Stimulated activated CD4-positive, alpha-beta T cell treated with anti-CD3 and anti-CD28 coated beads, Interleukin-1b, Interleukin-23, amount 100 ng/mL, for 1 hour (primary cell): ENCODE measurements at places on chromosomes 7 and 10.

GRCh38 chr7:85215098-85215497, 28.2 kb upstream of the SEMA3D start:
- no peak for DNase-seq

GRCh38 chr7:47066976-47067614, 514.8 kb downstream of the TNS3 start:
- no peak for DNase-seq

DNA sequence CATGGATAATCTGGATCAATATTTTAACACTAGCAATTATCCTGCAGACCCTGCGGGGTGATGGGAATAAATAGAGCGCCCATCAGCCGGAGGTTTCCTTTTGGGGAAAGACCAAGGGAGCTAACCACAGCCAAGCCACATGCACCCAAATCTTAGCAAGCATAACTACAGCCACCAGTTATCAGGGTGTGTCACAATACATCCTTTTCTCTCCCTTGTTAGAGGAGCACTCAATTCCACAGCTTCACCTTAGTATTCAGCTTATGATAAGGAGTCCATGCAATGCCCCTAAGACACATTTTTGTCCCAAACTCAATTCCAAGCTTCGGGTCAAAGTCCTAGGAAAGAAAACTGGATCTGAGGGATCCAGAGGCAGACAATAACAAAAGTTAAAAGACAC, 15.9 kb downstream of the TOMM7 start:
- DNase-seq = no peak

GRCh38 chr7:128168667-128169210, 72.3 kb upstream of the LEP start:
- DNase-seq = no peak

DNA sequence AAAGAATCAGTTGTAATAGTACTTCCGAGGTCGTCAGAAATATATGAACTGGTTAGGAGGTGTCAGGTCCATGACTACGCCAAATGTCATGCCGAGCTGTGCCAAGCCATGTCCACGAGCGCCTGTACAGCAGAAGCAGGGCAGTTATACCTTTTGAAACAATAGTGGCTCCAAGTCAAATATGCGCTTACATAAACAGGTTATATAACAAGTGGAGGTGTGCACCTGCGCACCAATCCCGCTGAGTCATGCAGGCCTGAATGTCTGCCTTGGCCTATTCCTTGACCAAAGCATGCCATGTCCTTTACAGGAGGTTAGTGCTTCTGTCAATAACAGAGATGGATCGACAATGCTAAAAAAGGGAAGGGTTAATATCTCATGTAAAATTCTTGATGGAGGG, 21.3 kb upstream of the TRUB1 start:
- no peak for DNase-seq

DNA sequence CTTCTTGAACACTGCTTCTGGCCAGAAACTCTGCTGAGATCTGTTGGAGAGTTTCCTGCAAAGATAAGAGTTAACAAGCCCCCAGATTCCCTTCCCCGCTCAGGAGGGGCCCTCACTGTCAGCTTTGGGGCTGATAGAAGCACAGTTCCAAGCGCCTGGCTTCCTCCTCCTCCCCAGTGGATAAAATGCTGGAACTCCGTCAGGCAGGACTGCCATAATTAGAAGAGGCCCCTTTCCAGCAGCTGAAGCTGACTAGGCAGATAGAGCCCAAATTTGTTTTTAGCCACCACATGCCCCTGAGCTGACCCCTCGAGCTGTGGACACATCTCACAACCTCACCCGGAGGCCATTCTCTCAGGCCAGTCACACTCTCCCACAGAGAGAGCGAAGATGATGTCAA, 89.4 kb downstream of the TBXAS1 start:
- no peak for DNase-seq

DNA sequence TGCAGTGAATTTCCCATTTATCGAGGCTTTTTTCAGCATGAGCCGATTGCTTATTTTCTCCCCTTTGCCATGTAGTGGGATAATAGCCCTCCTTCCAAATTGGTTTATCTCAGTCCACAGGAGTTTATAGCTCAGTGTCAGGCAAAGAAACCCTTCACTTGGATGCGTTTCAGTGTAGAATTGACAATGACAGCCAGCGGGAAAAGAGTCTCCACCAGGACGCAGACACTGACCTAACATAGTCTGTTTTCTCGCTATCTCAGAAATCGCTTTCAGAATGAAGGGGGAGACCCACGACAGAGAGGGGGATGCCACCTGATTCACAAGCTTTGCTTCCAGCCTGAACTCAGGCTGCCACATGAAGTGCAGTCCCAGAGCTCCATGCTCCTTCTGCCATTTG, 43.5 kb upstream of the TCERG1L start:
- DNase-seq = no peak

DNA sequence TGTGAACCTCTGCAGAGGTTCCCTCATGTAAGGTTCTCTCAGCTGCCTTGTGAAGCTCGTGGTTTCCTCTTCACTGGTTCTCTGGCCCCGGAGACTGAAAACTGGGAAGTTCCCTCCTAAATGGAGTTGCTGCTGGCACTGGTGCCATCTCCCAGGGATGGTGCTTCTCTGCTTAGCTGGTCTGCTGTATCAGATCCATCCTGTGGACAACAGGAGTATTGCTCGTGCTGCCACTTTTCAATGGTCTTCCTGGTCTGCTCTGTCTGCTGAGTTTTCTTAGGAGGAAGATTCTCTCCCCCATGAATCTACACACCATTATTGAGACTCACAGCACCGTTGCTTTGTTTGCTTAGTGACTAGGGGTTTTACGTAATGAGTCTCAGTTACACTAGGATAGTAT, 247.8 kb downstream of the OTUD1 start:
- DNase-seq = no peak

DNA sequence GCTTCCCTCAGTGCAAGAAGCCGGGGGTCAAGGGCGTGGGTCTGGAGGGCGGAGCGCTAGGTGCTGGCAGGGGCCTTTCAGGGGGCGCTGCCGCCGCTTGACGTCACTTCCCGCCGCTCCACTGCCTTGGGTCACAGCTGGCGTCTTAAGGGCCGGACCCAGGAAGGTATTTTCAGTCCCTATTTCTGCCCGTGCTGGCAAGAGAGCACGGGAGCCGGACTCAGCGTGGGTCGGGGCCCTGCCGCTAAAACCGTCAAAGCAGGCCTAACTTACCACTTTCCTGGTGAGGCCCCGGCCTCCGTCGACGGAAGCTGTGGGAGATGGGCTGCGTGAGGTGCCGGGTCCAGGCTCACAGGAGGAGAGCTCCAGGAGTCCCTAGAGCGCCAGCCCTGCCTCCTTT, 12.0 kb downstream of the VAX1 start:
- no peak for DNase-seq

GRCh38 chr10:126905776-126906703, 812 bp downstream of the DOCK1 start:
- no peak for DNase-seq

- DNase-seq = no peak
Measured at GRCh38 chr7:137925091-137925490, 76.8 kb downstream of the CREB3L2 start.

GRCh38 chr7:16914771-16915170, 33.0 kb upstream of the AGR3 start:
- no peak for DNase-seq
